ENCODE measurements at places on chromosomes 13 and 19. TPM values are rescaled to one million over a fixed set of nuclear protein-coding genes. Genes with fewer than 3 reads are reported as not detected.

DNA sequence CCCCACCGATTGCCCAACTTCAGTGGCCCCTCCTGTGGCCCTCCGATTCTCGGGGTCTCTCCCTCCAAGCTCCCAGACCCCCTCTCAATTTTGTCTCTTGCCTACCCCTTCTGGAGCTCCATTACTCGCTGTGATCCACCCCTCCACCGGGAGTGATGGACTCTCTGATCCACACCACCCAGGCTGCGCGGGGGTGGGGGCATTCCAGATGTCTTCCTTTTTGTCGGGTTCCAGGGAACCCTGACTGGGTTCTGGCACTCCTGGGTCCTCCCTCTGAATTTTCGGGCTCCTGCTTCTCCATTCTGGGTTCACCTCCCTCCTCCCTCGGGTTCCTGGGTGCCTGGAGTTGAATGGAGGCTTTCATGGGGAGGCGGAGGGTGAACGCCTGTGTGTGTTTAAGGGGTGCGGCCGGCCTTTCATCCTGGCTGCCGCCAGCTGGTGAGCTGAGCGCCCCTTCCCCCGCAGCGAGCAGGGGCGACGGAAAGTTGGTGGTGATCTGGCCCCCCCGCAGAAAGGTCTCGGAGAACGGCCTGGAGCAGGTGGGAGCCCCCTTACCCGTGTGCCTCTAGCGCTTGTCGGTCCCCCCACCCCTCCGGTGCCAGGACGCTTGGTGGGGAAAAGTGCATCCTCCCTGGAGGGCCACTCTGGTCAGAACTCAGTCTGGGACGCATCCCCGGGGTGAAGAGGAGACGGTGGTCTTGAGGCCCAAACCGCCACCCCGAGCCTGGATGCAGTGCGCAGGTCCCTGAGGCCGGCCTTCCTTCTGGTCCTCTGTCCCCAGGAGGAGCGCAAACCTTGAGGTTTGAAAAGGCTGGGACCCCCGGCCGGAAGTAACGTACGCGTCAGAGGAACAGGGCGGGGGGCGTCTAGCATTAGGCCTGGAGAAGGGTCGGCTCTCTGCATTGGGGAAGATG, 1.6 kb downstream of the MISP3 start:
- peak; percentile 50 for DNase-seq

- no peak for DNase-seq
Observed at GRCh38 chr19:3319643-3320353, 46.6 kb upstream of the NFIC start.

Gene GJB2
- 0.83 TPM for total RNA-seq

- peak; percentile 92 for DNase-seq
Observed at GRCh38 chr19:50607874-50608785, 31.6 kb downstream of the SYT3 start.

DNA sequence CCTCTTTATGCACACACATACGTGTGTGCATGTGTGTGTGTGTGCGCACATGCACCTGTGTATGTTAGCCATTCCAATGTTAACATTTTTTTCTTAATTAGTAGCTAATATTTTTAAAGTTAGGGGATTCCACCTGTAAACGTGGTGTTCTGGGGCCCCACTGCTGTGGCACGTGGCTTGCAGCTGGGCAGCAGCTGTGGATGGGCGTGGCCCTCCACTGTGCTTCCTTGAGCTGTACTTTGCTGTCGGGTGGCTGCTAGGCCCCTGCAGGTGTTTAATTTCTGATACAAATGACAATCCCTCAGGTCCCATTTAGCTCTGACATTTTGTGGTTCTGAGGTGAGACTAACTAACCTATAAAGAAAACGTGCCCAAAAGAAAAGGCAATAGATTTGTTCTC, 58.9 kb upstream of the GJB6 start:
- no peak for DNase-seq

DNA sequence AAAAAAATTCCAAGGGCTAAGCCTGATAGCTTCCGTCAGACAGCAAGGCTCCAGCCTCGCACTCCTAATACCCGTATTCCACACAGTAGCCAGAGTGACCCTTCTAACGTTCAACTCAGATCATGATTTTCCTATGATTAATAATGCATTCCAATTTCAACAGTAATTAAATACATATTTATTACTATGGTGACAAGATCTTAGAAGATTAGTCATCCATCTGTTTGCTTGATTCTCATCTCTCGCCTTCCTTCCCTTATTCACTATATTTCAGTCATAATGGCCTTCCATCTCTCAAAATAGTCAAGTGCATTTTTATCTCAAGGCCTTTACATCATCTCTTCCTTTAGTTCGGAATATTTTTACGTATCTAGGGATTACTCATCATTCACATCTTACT, 621.2 kb upstream of the SPRY2 start:
- no peak for DNase-seq

DNA sequence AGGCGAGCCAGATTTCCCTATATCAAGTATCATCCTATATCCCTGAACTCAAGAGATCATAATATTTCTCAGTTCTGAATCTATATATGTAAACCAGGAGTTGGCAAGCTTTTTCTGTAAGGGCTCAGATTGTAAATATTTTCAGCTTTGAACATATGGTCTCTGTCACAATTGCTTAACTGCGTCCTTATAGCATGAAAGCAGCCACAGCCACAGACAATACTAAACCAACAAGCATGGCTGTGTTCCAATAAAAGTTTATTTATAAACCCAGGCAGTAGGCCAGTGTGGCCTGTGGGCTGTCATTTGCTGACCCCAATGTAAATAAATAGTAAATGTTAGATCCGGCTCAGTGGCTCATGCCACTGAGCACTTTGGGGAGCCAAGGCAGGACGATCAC, 12.2 kb upstream of the MYH14 start:
- DNase-seq: no peak
